ENCODE measurements at places on chromosomes 5 and 9.

DNA sequence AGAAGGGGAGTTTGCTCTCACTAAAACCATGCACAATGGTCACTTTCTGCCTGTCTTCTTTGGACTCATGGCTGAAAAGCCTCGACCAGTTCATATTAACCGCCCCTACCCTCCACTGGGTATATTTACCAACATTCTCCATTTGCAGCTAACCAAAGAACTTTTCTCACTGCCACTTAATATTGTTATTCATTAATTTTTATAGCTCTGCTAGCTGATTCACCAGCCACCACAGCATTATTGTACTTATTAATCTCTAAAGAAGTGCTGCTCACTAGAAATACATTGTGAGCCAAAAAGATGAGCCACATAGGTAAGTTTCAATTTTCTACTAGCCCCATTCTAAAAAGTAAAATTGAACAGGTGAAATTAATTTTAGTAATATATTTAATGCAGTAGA, 33.4 kb upstream of the SMIM32 start:
- no peak for DNase-seq

DNA sequence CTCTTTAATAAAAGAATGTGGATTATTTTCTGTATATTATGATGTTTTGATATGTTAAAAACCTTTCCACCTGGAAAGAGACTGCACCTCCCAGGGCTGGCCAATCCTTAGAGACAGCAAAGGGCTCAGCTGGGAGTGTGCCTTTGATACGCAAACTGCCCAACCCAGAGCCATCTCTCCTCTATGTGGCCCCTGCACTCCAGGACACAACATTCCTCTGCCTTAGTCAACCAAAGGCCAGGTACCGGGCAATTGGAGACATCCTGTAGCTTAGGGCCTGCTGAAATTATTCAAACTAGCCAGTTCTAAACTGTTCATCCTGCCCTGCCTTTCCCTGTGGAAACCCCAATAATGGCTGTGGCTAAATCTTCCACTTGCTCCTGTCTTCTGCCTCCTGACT, 5.0 kb upstream of the HSPB3 start:
- no peak for DNase-seq

DNA sequence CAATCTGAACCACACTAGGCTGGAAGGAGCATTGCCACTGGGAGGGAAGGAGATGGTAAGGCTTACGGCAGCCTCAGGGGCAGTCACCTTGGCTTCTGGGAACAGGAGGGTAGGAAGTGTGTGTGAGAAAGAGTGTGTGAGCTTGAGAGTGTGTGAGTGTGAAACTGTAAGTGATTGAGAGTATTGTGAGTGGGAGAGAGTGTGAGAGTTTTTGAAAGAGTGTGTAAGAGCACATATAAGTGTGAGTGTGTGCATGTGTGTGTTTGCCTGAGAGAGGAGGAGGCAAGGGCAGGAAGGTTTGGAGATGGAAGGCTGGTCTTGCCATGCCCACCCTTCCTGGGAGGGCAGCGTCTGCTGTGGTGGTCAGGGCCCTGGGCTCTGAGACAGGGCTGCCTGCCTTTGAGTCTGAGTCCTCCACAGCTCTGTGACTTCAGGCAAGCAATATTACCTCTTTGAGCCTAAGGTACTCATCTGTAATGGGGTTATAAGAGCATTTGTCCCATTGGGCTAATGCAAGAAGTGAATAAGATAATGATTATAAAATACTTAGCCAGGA, 51.9 kb upstream of the BOD1 start:
- DNase-seq: no peak

- no peak for DNase-seq
Observed at GRCh38 chr9:2059274-2059929, 44.3 kb downstream of the SMARCA2 start.

DNA sequence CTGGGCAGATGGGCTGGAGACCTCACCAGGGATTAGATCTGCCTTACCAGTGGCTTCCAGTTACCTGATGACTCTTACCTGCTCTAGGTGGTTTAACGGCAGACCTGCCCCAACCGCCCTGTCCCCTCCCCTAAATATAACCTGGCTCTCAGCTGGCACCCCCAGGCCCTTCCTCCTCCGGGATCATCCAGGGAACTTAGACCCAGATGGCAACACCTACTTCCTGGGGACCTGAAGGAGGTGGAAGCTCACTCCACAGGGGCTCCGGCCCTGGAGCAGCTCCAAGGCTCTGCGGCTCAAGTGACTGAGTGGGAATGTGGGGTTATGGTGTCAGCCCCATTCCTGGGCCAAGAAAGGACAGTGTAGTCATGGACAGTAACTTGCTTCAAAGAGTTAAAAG, 130.4 kb downstream of the OLFM1 start:
- DNase-seq: no peak

DNA sequence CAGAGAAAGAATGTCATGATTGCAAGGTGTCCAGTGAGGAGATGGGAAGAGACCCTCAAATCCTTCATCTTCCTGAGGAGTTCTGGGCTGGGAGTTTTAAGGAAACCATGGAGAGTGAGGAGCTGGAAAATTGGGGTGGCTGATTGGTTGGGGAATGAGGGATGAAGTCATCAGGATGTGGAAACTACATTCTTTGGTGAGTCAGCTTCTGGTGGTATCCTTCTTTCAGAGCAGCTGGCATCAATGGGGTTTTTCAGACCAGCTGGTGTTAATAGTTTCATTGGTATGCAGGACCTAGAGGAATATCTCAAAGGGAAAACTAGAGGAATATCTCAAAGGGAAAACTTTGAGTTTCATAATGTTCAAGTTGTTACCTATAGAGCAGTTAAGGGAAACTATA, 45.2 kb downstream of the RNF180 start:
- no peak for DNase-seq

- DNase-seq: no peak
Observed at GRCh38 chr5:120088412-120088811, 375.7 kb upstream of the PRR16 start.

DNA sequence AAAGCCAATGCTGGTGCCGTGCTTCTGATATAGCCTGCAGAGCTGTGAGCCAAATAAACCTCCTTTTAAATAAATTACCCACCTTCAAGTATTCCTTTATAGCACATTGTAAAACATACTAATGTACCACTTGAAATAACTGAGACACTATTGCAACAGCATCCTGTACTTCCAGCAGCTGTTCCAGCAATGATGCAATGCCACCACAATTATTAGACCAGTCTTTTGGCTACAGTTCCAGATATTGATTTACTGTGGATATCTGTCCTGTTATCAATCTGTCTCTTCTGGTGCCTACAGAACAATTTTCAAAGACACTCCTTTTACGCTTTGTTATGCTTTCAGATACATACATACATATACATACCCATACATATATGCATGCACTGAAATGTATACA, 567.9 kb downstream of the TAF11L14 start:
- no peak for DNase-seq

DNA sequence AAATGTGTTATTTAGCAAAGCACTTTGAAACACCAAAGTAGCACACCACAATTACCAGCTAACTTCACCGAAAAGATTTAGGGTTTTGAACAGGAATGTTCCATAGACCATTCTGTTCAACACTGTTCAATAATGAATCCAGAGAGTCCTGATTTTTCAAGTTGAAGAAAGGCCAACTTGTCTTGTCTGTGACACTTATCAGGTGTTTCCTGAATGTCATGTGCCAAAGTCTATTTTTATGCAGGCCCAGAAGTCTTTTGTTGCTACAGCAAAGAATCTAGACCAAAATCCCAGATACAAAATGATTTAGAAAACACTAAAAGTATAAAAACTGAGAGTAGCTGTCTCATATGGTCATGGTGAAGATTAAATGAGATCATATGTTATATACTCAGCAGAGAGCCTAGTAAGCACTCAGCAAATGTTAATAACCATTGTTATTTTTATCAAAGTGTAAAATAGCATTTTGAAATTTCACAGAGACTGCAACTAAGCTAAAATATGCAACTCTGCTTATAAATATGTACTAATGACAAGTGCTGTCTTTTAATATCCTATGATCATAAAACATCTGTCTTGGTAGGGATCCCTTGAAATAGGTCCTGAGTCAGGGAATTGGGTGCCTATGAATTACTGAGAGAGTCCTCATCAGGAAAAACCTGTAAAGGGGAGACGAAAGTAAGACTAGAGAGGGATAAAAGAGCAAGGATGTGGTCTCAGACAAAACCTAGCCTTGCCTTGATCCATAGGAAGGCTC, 122.4 kb upstream of the SLC12A2 start:
- no peak for DNase-seq

GRCh38 chr5:8079056-8079455, 210.1 kb downstream of the MTRR start:
- DNase-seq: no peak

DNA sequence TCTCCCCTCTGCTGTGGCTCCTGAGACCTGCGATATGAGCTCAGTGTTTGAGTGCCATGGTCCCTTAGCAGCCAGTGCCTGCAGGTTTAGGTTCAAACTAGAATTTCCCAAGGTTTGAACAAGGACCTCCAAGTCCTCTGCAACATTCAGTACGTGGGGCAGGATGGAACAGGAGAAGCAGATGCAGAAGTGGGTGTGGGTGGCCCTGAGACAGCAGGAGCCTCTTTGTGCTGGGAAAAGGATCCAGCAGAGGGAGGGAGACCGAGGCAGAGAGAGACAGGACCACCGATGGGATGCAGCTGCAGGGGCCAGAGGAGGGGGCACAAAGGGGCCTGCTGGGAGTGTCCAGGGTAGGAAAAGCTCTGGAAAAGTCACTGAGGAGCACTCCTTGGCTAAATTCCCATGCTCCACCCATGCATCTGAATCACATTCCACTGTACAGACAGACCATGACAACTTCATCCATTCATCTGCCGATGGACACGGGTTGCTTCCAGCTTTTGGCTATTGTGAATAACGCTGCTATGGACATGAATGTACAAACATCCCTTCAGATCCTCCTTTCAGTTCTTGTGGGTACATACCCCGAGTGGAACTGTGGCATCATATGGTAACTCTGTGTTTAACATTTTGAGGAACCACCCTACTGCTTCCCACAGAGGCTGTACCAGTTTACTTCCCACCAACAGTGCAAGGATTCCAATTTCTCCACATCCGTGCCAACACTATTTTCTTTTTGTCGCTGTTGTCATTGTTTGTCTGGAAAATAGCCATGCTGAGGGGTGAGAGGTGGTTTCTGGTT, 26.7 kb upstream of the SUSD3 start:
- no peak for DNase-seq

GRCh38 chr5:66351813-66352212, 207.7 kb downstream of the SREK1 start:
- DNase-seq: no peak

- DNase-seq: no peak
Observed at GRCh38 chr9:80775530-80775929, 913.8 kb downstream of the TLE1 start.

GRCh38 chr9:28563291-28563934, 990.1 kb upstream of the C9orf72 start:
- no peak for DNase-seq

Data from CD4-positive, alpha-beta T cell treated with Interleukin-6 for 4 hours (primary cell).